Choroid plexus epithelial cell (primary cell): ENCODE measurements at places on chromosomes 1 and 21.
A peak's percentile ranks its signal among the peaks of the same experiment; 100 is the strongest.

GRCh38 chr1:112544751-112545150, 36.0 kb downstream of the WNT2B start:
- DNase-seq, result peak; percentile 94

- no peak for DNase-seq
Observed at GRCh38 chr1:162946701-162947100, 85.7 kb upstream of the CCDC190 start.

DNA sequence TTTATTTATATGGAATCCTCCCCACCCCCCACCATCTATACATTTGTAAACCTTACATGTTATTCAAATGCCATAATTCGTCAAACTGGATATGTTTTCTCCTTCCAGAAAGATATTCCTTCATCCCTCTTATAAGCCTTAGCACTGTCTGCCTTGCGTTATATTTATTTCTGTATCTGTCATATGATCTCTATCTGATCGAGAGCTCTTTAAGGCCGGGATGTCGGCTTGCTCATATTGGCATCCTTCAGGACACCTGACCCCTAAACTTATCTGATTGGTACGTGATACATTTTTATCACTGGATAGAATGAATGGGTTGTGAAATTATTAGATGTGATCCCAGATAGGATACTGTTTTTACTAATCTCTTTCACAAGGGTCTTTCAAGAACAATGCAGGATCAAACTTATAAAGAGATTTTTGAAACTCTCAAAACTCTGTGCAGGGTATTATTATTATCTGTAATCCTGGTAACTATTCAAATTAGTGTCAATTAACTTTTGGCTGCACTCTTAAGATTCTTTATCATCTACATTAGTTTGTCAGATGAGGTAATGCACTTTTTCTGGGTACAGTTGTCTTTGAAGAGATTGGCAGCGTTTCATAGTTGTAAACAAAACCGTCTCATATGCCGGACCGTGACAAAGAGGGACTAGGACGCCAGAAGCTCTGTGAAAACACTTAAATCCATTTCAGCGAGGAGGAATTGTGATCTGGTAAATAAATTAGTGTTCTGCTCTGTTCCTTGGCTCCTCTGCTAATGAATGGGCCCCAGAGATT, 152.0 kb downstream of the KIF26B start:
- DNase-seq, result no peak

GRCh38 chr1:210129759-210130158, 102.8 kb upstream of the SERTAD4 start:
- no peak for DNase-seq

- DNase-seq, result peak; percentile 61
Observed at GRCh38 chr1:205813755-205814058, 709 bp upstream of the SLC41A1 start.

DNA sequence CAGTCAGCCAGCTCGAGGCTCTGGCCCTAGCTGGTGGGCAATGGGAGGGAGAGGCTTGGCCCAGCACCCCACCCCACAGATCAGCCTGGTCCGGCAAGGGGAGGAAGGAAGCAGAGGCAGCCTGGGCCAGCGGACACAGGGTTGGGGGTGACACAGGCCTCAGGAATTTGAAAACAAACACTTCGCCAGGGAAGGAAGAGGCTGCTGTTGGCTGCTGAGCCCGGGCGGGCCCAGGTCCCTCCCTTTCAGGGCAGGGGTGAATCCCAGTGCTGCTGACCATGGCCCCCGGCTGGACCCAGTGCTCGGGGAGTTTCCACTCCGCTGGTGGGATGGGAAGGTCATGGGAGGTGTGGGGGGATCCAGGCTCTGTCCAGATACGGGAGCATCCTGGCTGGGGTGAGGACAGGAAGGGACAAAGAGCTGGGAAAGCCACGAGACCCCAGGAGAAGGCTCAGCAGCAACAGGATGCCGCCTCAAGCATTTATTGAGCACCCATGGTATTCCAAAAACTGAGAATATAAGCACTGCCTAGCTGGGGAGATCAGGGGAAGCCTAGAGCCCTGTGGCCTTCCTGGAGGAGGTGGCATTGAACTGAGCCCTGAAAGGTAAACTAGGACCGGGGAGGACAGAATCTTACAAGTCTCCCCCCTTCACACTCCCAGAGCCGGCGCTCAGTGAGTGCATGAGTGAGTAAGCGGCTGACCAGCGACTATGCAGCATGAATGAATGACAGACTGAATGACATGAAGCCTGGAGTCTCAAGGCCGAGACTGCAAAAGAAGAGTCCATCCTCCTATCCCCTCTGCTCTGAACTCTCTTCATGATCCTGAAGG, 26.2 kb upstream of the EPHA2 start:
- DNase-seq, result peak; percentile 95

DNA sequence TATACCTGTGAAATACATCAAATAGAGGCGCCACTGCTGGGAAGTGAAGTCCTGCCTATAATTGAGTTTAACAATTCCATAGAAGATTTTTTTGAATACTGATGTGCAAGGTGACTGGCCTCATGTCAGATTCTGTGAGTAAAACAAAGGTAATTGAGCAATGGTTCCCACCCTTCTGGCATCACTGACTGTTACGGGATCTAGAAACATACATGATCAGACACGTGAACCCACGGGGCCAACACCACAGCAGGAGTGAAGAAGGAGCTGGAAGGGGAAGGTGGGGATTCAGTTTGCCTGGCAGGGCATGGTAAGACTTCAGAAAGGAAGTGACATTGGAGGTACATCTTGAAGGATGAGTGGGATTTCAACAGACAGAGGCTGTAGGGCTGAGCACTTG, 270.2 kb downstream of the DISC1 start:
- DNase-seq, result no peak

DNA sequence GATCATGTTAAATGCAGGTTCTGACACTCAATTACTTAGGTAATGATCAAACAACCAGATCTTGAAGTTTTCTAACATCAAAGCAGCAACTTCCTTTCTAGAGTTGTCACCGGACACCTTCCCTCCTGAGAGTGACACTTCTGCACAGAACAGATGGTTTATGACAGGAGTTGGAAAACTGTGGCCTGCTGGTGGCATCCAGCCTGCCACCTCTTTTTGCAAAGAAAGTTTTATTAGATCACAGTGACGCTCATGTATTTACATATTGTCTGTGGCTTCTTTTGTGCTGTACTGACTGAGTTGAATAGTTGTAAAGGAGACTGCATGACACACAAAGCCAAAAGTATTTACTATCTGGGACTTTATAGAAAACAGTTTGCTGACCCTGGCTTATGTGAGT, 28.3 kb downstream of the DDR2 start:
- no peak for DNase-seq

- DNase-seq, result no peak
Observed at GRCh38 chr1:199858856-199859255, 168.7 kb upstream of the NR5A2 start.

GRCh38 chr1:23910553-23911246, 2.5 kb downstream of the CNR2 start:
- DNase-seq, result no peak

- DNase-seq, result no peak
Observed at GRCh38 chr1:193030280-193030679, 28.9 kb downstream of the UCHL5 start.

- peak; percentile 88 for DNase-seq
Observed at GRCh38 chr1:116881879-116882520, 27.7 kb upstream of the PTGFRN start.

GRCh38 chr1:82161700-82162141, 361.0 kb downstream of the ADGRL2 start:
- DNase-seq, result peak; percentile 8

- DNase-seq, result no peak
Observed at GRCh38 chr1:241822846-241823245, 25.2 kb upstream of the EXO1 start.

- DNase-seq, result no peak
Observed at GRCh38 chr1:209621741-209622655, 30.2 kb downstream of the LAMB3 start.

DNA sequence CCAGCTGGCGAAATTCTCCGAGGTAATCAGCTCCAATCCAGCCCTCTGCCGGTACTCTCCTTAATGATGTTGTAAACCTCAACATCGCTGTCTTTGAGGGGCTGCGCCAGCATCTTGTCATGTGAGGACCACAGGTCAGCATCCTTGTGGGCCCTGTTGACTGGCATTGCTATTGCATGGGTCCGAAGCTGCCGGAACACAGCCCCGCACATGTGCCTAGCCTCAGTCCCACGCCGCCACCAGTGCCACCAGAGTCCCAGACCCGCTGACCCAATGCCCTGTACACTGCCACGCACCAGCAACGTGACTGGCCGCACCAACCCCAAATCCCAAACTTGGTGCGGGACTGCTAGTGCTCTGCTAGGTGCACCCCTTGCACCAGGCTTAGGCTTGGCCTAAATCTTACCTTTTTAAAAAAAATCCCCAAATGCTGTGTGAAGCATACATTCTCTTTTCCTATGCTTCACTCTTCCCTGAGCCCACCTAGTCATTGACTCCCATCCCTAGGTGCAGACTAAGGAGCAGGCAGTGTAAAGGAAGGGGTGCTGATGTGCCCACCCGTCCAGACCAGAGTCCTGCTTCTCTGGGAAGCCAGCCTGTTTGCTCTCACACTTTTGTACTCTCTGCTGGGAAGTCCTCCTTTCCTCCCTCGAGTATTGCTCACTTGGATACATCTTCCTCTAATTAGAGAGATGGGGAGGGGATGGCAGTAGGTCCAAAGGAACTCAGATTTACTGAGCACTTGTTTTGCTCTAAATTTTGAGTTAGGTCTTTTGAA, 81.9 kb upstream of the ARTN start:
- no peak for DNase-seq

DNA sequence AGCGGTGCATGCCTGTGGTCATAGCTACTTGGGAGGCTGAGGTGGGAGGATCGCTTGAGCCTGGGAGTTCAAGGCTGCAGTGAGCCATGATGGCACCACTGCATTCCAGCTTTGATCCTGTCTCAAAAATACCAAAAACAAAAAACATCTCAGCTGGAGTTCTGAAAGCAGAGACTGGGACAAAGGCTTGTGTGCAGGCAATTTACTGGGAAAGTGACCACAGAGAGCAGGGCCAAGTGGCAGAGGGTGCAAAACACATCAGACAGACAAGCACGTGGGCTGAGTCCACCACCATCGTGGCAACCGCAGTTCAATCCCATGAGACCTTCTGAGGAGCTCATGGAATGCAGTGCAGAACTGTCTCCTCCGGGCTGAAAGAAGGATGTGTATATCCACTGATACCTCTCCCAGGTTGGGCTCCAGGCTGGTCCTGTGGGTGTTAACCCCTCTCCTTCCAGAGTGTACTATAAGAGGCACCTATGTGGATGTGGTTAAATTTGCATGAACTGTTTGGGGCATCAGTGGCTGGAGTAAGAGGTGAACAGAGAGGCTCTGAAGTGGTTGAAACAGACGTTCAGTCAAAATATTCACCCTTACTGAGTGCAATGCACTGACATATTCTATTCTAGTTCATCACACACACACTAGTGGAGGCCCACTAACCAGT, 10.8 kb downstream of the PIGP start:
- peak; percentile 88 for DNase-seq

GRCh38 chr1:176577646-176578197, 114.7 kb downstream of the PAPPA2 start:
- DNase-seq, result no peak

- peak; percentile 90 for DNase-seq
Observed at GRCh38 chr1:218473522-218473921, 128.4 kb downstream of the TGFB2 start.

DNA sequence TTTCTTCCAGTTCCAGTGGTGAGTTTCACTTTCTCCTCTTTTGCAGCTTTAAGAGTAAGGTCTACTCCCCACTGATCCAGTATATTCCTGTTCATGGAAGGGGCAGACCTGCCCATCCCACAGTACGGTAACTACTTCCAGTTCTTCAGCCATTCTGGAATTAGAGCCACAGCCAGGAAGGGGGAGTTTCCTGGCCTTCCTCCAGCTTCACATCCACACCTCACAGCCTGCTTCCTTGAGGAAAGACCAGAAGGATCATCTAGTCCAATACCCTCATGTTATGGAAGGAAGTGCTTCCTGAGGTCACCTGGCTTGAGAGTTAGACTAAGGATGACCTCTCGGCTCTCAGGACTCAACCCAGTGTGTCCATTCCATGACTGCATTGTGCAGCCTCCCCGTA, 597.8 kb downstream of the KIF26B start:
- no peak for DNase-seq

GRCh38 chr1:62265956-62266935, 53.0 kb downstream of the KANK4 start:
- DNase-seq, result no peak

DNA sequence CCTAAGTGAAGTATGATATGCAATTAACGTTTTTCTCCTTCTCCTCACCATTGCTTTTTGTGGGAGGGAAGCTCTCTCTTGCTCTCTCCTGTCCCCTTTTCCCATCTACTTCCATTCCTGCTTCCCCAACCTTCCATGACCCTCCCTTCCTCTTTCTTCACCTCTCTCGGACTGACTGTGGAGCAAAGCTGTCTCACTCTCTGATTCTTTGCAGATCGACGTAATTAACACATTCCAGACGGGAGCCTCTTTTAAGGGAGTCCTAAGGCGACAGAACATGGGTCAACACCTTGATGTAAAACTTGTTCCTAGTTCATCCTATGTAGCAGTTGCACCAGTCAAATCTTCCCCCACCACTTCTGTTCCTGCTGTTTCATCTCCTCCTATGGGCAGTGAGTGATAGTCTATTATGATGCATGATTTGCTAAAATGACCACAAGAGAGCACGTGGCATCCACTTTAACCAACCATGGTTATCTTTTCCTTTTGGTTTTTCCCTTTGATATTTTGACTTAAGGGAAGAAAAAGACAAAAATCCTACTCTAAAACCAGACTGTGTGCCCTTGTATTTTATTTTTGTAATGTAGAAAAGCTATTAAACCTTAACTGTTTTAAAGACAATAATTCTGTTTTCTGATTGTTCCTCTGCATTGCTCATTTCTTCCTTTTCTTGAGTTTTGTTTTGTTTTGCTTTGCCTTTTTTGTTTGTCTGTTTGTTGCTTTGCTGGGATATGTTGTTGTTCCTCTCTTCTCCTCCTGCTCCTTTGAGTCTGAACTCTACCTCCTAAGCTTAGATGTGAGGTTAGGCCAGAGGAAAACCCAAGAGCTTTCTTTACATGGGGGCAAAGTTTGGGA, 31.7 kb upstream of the LAX1 start:
- no peak for DNase-seq

DNA sequence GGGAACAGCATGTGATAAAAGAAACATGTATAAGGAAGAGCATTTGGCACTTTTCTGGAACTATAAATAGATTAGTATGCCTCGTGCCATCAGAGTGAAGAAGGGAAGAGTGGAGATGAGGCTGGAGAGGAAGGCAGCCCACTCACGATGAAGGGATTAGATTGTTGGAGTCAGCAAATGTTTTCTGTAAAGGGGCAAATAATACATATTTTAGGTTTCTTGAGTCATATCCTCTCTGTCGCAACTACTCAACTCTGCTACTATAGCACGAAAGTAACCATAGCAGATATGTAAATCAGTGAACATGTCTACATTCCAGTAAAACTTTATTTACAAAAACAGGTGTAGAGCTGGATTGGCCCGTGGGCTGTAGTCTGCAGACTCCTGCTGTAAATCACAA, 147.8 kb downstream of the TENT5C start:
- peak; percentile 68 for DNase-seq
